ENCODE measurements at places on chromosomes 3 and 15.

DNA sequence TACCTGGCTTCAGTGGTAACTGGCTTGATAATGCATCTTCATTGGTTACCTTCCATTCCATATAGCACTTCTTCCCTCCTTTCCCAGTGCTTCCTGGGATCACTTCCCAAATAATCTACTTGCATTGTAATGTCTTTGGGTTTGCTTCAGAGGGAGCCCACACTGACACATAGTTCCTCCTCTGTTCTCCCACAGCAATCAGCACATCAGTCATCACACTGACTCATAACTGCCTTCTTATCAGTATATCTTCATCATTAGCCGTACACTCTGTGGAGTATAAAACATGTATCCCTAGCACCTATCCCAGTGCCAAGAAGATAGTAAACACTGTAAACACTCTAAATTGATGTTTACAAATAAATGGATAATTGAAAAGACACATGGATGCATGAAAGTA lies 91.4 kb upstream of the SCN10A start:
- no peak for DNase-seq

DNA sequence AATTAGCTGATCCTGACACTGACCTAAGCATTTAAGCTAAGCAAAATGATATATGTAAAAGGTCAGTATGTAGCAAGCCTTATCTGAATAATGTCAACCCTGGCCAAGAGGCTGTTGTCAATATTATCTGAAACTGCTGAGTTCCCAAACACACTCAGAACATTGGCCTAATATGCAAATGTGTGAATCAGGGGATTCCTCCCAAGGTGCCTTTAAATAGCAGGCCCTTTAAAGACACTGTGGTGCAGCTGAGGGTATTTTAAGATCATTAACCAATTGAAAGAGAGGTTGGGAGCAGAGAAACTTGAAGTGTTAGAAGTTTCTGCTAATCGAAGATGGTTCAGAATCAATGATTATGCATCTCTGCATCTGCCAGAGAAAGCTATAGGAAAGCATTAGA lies 207.0 kb downstream of the NTRK3 start:
- no peak for DNase-seq

DNA sequence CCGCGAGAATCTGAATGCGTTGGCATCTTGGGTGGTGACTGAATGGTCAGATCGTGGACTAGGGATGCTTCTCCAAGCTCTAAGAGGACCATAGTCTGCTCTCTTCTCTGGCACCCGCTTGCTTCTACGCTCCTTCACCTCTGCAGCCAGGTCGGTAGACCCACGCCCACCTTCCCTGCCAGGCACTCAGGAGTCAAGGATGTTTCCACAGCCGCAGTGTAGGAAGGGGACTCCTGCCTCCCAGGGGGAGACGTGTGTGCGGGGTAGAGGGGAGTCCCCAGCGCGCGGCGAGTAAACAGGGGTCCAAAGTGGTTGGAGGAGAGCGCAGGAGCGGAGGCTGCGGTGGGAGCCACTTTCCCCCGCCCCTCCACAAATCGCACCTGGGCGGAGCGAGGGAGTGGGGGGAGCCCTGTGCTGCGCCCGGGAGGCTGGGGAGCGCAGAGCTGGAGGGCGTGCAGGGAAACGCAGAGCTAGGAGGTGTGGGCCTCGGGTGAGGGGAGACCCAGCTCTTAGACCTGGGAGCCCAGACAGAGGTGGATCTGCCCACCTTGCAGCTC lies 1.7 kb downstream of the LRRC3B start:
- no peak for DNase-seq

DNA sequence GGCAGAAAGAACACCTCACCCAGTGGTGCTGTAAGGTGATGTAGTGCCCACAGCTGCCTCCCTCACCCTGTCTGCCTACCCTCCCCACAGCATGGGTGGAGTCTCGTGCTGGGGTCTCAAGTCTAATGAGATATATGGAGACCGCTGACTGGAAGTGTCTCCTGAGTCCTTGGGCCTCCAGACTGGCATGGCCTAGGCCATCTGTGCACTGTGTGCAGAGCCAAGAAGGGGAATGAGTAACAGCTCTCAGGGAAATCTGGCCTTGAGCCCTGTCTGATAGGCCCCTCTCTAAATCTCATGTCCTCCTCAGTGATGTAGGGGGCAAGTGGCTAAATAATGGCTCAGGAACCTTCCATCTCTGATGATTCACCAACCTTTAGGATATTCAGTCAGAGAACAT lies 277.4 kb downstream of the PLCL2 start:
- no peak for DNase-seq

DNA sequence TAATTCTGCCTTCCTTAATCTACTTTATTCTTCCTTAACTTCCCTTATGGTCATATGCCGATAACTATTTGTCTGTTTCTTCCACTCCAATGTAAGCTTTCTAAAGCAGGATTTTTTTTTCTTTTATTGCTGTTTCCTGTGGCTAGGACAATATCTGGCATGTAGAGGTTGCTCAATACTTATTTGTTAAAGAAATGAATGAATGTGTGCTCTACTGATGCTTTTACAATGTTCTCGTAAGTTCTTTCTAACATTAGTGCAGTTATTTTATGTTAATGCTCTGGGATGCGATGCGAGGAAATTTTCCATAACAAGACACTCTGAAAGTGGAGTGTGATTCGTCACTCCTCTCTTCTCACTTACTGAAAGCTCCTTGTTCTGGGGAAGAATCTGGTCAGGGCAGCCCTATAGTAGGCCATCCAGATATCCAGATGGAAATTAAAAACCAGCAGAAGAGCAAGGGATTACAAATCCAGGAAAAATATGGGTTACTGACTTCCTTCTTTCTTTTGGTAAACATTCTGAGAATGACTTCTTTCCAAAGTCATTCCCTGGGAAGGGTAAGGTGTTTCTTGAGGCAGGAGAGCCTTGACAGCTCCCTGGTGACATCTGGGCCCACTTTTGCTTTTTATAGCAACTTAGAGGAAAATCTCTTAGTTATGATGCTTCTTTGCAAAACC lies 420.4 kb downstream of the PDCD6IP start:
- DNase-seq, result peak; percentile 60

DNA sequence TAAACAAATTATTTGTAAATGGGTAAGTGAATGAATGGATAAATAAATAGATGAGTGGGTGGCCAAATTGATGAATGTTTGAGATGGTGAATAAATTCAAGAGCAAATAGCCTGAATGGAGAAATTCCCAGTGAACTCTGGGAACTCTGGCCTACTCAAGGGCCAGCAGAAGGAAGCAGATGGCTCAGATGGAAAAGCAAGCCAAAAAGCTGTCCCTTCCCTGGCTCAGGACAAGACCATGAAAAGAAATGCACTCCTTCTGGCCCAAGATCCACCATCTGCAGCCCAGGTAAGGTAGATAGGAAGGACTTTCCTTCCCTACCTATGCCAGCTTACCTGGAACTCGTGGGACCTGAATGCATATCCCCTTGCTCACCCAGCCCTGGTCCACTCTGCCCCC lies 37.6 kb upstream of the CLDN18 start:
- DNase-seq, result no peak

DNA sequence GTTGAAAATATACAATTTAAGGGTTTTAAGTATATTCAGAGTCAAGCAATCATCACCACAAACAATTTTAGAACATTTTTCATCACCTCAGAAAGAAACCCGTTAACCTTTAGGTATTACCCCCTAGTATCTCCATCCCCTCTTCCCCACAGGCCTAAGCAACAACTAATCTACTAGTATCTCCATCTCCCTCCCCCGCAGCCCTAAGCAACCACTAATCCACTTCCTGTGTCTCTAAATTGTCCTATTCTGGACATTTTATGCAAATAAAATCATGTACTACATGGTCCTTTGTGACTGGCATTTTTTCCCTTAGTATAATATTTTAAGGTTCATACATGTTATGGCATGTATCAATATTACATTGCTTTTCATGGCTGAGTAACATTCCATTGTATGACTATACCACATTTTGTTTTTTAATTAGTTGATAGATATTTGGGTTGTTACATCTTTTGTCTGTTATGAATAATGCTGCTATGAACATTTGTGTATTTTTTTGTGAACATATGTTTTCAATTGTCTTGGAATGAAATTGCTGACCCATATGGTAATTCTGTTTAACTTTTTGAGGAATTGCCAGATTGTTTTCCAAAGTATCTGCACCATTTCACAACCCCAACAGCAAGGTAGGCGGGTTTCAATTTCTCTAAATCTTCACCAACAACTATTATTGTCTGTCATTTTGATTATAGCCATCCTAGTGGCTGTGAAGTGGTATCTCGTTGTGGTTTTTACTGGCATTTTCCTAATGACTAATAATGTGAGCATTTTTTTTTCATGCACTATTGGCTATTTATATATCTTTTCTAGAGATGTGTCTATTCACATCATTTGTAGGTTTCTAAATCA lies 215.6 kb upstream of the CD96 start:
- DNase-seq, result peak; percentile 14

- no peak for DNase-seq
Observed at GRCh38 chr3:82761858-82762257, 1000.4 kb upstream of the GBE1 start.

DNA sequence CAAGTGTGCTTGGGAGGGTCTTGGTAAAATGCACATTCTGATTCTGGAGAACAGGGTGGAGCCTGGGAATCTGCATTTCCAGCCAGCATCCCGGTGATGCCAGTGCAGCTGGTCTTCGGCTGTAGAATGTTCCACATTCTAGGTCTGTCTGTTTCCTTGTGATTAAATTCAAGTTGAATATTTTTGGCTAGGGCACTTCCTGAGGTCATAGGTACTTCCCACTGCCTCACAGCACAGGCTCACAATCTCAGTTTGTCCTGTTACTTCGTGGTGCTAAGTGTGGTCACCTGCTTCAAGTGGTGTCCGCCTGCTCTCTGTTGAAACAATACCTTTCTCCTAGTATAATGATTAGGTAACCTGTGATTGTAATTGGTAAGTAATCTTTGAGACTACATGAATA lies 40.1 kb downstream of the FLNB start:
- DNase-seq, result no peak

DNA sequence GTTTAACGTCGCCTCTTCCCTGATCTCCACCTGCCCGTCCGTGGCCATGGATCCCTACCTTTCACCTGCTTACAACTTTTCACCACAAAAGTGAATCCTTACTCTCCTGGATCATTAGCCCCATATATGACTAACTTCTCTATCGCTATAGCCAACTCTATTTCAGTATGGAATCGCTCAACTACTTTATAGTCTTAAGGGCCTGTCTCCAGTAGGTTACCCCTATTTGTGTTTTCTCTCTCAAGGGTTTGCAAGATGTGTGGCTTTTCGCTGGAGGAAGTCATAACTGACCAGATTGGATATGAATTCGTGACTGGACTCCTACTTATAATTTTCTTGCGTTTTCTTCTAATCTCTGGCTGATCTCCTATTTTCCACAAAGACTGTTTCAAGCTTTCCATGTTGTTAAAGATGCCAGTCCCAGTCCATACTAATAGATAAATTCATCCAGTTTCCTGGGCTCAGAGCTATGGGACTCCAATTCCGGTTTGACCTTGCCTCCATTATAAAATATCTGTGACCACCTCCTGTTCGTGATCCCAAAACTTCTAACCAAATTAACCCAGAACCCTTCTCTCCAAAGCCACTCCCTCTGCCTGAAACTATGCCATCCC lies 1.3 kb upstream of the STAG1 start:
- no peak for DNase-seq

DNA sequence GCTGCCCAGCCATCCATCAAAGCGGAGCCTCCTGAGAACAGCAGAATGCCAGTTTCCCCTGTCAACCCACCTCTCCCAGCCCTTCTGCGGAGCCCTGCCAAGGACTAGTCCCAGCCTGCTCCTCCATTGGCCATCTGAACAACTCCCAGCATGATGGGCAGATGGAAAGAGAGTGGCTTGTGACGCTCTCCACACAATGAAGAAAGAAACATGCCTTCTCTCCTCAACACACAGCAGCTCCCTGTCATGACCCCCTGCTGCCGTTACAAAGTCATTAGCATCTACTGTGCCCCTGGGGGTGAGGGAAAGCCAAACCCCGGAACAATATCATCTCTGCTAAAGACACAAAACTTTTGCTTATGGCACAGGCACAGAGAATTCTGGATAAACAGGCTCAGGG lies 33.6 kb downstream of the MECOM start:
- no peak for DNase-seq

- no peak for DNase-seq
Observed at GRCh38 chr3:183220828-183221227, 32.2 kb upstream of the B3GNT5 start.

- DNase-seq, result no peak
Observed at GRCh38 chr15:101543026-101543390, 53.5 kb upstream of the PCSK6 start.

DNA sequence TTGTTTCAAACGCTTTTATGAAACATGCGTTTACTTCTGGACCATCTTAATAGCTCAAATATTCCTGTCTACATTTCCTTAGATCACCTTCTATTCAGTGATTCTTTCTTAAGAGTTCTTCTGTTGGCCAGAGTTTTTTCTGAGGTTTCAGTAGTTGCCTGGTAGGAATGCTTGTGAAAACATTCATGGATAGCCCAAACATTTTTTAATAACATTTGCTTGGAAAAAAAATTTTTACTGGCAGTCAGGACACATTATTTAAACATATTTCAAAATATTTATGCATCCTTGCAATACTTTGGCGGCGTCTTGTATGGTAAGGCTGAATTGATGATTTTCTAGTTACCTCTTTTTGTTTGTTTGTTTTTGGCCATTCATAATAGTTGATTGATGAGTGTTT lies 47.4 kb upstream of the ZBTB20 start:
- no peak for DNase-seq

GRCh38 chr3:134610432-134611385 lies 40.1 kb downstream of the KY start:
- DNase-seq, result no peak

DNA sequence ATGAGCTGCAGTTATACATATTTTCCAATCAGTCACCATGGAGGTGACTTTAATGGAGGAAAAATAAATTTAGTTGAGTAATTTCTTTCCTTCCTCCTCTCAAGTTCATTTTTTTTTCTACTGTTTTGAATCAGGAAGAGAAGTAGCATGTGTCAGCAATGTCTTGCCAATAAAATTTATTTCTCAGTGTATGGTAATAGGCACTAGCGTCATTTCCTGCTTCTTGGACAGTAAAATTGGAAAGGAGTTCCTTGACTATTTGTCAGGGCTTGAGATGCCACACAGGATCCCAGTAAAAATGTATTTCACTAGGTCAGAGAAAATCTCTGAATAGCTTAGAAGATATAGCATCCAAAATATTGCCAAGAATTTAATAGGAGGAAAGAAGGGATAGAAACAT lies 605.9 kb downstream of the ROBO1 start:
- DNase-seq, result peak; percentile 61

DNA sequence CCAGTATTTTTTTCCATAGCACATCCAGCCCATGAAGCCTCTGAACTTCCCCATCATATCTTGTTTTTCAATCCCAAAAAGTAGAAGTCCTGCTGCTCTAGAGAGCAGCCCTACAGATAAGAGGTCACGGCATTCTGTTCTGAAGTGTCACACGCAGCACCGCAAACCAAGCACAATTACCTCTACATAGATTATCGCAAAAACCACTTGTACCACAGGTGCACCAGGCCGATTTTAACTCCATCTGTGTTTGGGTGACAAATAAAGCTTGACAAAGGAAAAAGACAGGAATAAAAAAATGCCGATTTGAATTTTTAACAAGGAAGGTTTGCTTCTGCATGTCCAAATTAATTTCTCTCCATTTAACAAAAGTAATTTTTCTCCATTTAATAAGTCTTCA lies 113.7 kb downstream of the MYO5A start:
- DNase-seq, result no peak

- no peak for DNase-seq
Observed at GRCh38 chr3:52681596-52681995, 4.1 kb downstream of the PBRM1 start.
